ENCODE measurements at places on chromosomes 4 and X.

DNA sequence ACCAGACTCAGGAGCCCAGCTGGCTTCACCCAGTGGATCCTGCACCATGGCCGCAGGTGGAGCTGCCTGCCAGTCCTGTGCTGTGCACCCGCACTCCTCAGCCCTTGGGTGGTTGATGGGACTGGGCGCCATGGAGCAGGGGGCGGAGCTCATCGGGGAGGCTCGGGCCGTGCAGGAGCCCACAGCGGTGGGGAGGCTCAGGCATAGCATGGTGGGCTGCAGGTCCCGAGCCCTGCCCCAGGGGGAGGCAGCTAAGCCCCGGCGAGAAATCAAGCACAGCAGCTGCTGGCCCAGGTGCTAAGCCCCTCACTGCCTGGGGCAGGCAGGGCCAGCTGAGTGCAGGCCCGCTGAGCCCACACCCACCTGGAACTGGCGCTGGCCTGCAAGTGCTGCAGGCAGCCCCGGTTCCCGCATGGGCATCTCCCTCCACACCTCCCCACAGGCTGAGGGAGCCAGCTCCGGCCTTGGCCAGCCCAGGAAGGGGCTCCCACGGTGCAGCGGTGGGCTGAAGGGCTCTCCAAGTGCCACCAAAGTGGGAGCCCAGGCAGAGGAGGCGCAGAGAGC, 464.1 kb upstream of the DIPK2B start:
- no peak for DNase-seq

GRCh38 chrX:45794323-45794994, 593.8 kb upstream of the DIPK2B start:
- no peak for DNase-seq

DNA sequence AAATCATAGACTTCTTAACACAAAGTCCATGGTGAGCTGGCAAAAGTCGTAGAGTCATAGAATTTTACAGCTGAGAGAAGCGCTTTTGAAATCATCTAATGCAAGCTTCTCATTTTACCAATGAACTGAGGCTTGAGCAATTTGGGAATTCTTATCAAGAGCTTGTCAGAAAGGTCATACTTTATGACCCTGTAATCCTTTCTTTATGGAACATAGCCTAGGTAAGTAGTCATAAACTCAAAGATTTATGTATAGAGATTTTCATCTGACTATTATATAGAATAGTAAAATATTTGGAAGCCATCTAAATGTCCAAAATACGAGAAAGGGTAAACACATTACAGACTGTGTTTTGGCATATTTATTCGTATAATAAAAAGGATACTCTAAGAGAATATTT, 563.5 kb downstream of the PCDH7 start:
- no peak for DNase-seq

GRCh38 chrX:70301716-70302115, 11.8 kb downstream of the KIF4A start:
- no peak for DNase-seq

GRCh38 chr4:150150629-150151062, 72.4 kb downstream of the DCLK2 start:
- DNase-seq, result no peak

GRCh38 chr4:114607056-114607455, 8.4 kb downstream of the UGT8 start:
- no peak for DNase-seq

DNA sequence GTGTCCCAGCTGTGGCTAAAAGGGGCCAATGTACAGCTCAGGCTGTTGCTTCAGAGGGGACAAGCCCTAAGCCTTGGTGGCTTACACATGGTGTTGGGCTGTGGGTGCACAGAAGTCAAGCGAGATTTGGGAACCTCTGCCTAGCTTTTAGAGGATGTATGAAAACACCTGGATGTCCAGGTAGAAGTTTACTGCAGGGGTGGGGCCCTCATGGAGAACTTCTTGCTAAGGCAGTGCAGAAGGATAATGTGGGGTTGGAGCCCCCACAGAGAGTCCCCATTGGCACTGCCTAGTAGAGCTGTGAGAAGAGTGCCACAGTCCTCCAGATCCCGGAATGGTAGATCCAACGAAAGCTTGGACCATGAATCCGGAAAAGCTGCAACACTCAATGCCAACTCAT, 40.5 kb downstream of the UBA6 start:
- no peak for DNase-seq

- DNase-seq, result no peak
Measured at GRCh38 chrX:136211766-136212556, 39.2 kb downstream of the MAP7D3 start.

- no peak for DNase-seq
Measured at GRCh38 chr4:5503336-5503936, 204.9 kb downstream of the EVC2 start.

Data from stimulated activated CD4-positive, alpha-beta T cell treated with anti-CD3 and anti-CD28 coated beads, Interleukin-15, amount 100 ng/mL, for 24 hours (primary cell).